Fibroblast of upper back skin (primary cell): ENCODE measurements at places on chromosomes 13 and 19.

- DNase-seq, result no peak
Observed at GRCh38 chr19:32798201-32798600, 71.4 kb downstream of the SLC7A9 start.

DNA sequence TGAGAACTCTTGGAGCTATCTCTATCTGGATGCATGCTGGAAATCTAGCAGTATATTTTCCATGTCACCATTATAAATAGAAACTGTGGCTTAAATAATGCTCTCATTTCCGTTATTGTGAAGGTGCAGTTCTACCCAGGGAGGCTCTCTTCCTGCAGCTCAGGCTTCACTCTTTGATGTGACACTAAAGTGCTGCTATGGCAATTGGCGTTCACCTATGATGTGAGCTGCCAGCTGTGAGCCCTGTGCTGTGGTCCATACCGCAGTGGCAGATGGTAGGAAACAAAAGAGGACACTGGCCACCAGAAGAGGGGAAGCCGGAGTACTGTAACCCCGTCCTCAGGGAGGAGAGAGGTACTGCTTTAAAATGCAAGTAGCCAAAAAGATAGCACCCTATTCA lies 40.6 kb upstream of the ZNF681 start:
- no peak for DNase-seq

DNA sequence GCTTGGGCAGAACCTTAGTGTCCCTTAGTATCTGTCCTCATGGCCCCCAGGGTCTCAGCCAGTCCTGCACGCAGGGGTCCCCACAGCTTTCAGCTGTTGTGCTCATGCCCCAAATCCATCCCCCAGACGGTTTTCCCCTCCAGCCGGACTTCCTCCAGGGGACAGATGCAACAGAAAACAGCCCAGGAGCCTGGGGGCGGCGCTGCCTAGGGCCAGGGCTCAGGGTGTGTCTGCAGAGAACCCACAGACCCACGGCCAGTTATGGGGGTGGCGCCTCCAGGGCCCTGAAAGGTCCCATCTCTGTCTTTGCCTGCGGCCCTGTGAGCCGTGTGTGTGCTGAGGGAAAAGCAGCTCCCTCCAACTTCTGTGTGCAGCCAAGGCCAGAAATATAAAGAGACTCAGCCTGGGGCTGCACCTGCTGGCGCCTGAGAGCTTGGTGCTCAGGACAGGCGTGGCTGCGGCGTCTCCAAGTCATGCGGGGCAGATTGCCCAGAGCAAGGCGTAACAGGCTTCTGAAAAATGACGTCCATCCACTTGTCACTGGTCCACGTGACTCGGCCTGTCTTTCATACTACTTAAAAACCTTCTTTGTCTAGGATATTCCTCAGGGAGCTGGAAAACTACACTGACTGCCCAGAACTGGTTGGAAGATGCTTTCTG lies 22.1 kb upstream of the F7 start:
- DNase-seq, result no peak

GRCh38 chr19:49357186-49357585 lies 5.0 kb downstream of the TEAD2 start:
- no peak for DNase-seq

- peak; percentile 64 for DNase-seq
Observed at GRCh38 chr19:8641908-8642547, 11.6 kb downstream of the NFILZ start.

- DNase-seq, result peak; percentile 34
Observed at GRCh38 chr13:112740502-112741131, 50.8 kb downstream of the ATP11A start.

DNA sequence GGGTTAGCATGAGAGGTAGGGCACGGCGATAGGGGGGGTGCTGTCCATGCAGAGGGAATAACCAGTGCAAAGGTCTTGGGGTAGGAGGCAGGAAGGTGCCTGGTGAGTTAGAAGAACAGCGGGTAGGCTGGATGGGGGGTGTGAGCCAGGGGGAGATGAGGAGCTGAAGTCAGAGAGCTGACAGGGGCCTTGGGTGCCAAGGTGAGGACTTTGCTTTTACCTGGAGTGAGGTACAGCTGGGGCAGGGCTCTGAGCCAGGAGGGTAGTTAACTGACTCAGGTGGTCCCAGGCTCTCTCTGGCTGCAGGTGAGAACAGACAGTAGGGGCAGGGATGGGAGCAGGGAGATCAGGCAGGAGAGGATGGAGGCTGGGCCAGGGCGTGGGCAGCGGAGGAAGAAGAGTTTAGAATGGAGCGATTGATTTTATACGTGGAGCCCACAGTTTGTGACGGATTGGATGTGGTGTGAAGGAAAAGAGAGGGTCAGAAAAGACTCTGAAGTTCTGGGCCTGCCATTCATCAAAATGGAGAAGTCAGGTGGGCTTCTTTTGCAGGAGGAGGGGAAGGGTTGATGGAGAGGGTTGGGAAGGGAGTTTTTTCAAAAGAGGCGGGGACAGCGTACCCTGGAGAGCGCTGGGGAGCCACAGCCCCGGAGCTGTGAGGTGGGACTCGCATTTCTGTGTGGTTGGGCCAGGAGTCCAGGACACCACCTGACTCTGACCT lies 1.2 kb upstream of the GRAMD1A start:
- no peak for DNase-seq

DNA sequence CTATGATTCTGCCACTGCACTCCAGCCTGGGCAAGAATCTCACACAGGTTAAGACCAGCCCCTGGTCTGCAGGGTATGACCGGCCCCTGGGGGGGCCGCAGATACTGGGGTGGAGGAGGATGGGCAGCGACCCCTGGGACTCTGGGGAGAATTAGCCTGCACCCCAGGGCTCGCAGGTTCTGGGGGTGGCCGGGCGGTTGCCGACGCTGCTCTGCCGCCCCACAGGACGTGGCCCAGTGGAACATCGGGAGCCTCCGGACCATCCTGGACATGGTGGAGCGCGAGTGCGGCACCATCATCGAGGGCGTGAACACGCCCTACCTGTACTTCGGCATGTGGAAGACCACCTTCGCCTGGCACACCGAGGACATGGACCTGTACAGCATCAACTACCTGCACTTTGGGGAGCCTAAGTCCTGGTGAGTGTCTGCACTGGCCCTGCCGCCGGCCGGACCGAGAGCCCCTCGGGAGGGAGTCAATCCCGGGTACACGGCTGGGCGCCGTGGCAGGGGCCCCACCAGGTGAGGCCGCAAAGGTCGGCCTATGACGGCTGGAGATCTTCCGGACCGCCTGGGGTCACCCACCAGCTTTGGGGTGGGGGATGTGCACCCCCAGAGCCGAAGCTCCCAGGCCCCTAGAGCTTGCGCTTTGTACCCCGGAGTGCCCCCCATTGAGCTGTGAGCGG lies 78.5 kb downstream of the KDM4B start:
- no peak for DNase-seq
